ENCODE measurements at places on chromosomes 7 and 10.

DNA sequence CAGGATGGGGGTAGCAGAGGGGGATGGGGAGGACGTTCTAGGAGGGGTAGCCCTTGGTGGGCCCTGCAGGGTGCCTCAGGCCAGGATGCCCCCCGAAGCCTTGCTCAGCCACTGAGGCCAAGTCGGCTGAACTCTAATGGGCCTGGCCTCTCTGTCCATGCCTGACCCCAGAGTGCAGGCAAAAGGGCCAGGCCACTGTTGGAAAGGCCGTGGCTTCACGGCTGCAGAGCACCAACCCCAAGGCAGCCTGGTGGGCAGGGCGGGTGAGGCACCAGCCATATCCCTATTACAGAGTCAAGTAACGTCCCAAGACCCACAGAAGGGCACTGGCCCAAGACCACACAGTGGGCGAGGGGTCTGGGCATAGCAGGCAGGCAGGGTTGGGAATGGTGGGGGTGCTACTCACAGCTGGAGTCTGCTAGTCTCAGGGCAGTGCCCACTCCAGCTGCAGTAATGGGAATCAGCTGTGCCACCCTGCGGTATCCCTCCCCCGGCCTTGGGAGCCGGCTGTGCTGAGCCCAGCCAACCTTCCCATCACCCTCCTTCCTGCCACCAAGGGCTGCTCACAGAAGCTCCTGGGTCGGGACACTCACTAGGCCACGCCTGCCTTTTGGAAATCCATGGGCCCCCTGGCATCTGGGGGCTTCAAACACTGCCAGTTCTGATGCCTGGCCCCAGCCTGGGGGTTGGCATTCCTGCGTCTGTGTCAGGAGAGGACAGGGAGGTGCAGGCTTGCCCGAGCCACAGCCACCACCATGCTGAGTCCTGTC is 4.0 kb upstream of the LFNG start:
- DNase-seq = no peak

DNA sequence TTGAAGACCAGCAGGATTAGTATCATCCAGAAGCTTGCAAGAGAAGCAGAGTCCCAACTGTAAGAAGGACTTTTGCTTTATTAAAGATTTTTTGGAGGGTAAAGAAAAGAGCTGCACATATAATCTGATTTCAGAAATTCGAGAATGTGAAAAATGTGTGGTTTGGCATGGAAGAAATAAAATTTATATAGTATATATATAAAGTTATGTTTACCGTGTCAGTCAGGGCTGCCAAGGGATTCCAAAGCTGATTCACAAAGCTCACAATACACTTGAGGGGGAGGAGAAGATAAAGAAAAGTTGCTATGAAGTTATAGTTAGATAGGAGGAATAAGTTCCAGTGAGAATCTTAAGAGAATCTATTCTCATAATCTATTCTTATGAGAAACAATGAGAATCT is 231.8 kb upstream of the CACNA2D1 start:
- DNase-seq = no peak

DNA sequence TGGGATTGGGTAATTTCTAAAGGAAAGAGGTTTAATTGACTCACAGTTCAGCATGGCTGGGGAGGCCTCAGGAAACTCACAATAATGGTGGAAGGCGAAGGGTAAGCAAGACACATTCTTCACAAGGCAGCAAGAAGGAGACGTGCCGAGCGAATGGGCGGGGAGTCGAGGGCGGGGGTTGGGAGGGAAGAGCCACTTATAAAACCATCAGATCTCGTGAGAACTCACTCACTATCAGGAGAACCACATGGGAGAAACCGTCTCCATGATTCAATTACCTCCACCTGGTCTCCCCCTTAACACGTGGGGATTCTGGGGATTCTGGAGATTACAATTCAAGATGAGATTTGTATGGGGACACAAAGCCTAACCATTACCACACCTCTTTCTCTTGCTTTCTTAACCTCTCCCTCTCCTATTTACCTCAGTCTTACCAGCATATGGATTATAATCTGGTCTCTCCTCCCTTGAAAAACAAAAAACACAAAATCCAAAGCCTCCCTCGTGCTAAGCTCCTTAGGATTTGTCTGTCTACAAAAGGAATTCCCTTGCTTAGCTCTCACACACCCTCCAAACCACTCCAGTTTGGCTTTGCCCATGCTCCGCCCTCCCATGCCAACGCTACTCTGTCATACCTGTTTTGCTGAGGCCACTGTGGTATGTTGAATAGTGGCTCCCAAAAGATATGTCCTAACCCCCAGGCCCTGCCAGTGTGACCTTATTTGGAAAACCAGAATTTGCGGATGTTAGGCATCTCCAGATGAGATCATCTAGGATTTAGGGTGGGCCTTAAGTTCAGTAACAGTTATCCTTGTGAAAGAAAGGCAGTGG is 19.6 kb upstream of the EFCAB10 start:
- DNase-seq = peak; percentile 53

DNA sequence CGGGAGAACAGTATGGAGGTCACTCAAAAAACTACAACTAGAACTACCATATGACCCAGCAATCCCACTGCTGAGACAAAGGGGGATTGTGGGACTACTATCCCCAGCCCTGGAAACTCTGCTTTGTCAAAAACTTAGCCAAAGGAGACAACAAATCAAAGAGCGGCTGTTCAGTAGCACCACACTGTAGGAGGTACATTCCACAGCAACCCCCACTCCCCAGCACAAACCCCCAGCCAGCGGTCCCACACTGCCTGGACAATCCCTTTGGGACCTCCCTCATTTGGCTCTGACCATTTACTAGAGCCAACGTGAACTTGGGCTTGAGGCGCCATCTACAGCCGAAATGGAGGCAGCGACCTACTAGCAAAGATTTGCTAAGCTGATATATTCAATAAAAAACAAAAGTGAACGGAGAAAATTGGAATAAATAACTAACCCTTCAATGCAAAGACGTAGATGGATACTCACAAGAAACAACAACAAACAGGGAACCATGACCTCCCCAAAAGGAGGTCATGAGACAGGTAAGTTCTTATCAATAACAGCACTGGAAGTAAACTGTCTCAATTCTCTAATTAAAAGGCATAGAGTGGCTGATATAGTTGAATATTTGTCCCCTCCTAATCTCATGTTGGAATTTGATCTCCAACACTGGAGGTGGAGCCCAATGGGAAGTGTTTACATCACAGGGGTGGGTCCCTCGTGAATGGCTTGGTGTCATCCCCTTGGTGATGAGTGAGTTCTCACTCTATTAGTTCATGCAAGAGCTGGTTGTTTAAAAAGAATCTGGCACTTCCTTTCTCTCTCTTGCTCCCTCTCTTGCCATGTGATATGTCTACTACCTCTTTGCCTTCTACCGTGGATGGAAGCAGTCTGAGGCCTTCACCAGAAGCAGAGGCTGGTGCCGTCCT is 119.0 kb upstream of the KCNMA1 start:
- DNase-seq = peak; percentile 67

- DNase-seq = no peak
These were observed 314.7 kb downstream of the PLXNA4 start for GRCh38 chr7:132261327-132262159.
